Activated CD4-positive, alpha-beta memory T cell treated with anti-CD3 and anti-CD28 coated beads for 36 hours (primary cell): ENCODE measurements at places on chromosomes 2 and 18.
A peak's percentile ranks its signal among the peaks of the same experiment; 100 is the strongest.

- DNase-seq, result no peak
Observed at GRCh38 chr2:159138642-159139182, 147.8 kb downstream of the WDSUB1 start.

- no peak for DNase-seq
Observed at GRCh38 chr2:211477537-211478275, 921.3 kb downstream of the CPS1 start.

DNA sequence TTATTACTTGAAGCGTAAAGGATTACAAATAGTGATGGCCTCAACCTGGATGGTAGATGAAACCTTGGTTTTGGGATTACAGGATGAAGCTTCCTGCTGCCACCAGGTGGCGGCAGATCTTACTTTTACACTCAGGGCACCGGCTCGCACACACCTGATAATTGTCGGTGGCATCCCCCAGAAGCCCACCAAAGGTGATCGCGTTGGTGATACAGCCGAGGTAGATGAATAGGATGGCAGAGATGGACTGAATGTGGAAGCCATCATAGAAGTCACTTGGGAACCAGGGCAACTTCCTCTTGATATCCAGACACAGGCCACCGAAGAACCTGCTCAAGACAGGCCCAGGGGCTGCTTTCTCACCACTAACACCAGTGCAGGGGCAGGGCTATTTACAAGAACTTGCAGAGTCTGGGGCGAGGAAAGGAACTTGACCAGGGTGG is 51.8 kb downstream of the MTHFD2 start:
- DNase-seq, result peak; percentile 67

GRCh38 chr2:112699984-112700667 is 20.7 kb upstream of the NT5DC4 start:
- no peak for DNase-seq

GRCh38 chr2:232835687-232836208 is 34.3 kb upstream of the SNORC start:
- no peak for DNase-seq

DNA sequence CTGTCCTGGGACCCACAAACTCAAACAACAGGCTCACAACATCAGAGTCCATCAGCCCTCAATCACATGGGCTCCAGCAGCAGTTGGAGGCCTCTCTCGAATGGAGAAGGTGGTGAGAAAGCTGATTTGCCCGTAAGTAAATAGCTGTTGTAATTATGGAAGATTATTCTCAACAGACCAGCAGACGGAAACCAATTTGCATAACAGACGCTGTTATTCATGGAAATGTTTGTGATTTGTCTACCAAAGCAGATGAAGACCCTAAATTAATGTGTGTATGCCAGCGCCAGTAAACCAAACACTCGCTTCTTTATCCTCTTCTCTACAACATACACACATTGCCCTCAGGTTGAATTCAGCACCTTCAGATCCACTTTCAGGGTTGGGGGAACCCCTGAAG is 23.4 kb upstream of the GALNT14 start:
- DNase-seq, result no peak

GRCh38 chr2:152584301-152584700 is 133.0 kb downstream of the PRPF40A start:
- DNase-seq, result no peak

GRCh38 chr2:236916651-236917050 is 169.0 kb upstream of the COPS8 start:
- DNase-seq, result no peak

GRCh38 chr2:20350041-20350712 is 467 bp downstream of the PUM2 start:
- DNase-seq, result peak; percentile 74

DNA sequence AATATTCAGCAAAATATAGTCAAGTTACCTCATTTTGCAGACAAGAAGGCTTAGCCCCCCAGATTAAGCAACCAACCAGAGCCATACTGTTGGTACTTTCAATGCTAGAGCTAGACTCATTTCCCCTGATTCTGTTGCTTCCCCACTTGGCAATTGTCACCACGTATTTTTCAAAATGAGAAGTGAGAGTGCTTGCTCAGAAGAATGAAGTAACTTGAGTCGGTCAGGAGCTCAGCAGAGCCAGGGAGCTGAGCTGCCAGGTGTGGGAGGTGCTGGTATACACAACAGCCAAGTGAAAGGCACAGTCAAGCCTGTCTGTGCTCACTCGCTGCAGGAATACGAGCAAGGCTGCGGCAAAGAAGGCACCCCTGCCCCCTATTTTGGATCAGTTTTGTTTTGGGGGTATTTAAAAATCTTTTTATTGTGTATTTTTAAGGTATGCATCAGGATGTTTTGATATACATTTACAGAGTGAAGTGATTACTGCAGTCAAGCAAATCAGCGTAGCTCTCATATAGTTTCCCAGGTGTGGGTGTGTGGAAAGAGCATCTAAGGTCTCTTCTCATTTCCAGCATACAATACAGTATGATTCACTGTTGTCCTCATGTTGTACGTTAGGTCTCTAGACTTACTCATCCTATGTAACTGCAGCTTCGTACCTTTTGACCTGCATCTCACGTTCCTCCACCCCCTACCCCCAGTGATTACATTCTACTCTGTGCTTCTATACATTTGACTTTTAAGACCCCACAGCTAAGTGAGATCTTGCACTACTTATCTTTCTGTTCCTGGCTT is 62.4 kb downstream of the MRPS9 start:
- peak; percentile 26 for DNase-seq

GRCh38 chr2:128817813-128818212 is 499.1 kb upstream of the HS6ST1 start:
- no peak for DNase-seq

- DNase-seq, result no peak
Observed at GRCh38 chr18:911486-911885, 6.8 kb downstream of the ADCYAP1 start.

DNA sequence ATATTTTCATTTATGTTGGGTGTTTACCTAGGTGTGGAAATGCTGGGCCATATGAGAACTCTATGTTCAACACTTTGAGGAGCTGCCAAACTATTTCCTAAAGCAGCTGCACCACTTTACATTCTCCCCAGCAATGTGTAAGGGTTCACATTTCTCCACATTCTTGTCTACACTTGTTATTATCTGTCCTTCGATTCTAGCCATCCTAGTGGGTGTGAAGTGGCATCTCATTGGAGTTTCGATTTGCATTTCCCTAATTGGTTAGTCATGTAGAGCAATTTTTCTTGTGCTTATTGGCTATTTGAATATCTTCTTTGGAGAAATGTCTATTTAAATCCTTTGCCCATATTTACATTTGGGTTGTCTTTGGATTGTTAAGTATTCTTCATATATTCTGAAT is 21.9 kb downstream of the RNF144A start:
- DNase-seq, result no peak

- DNase-seq, result no peak
Observed at GRCh38 chr2:102049756-102050443, 58.1 kb downstream of the IL1R2 start.

DNA sequence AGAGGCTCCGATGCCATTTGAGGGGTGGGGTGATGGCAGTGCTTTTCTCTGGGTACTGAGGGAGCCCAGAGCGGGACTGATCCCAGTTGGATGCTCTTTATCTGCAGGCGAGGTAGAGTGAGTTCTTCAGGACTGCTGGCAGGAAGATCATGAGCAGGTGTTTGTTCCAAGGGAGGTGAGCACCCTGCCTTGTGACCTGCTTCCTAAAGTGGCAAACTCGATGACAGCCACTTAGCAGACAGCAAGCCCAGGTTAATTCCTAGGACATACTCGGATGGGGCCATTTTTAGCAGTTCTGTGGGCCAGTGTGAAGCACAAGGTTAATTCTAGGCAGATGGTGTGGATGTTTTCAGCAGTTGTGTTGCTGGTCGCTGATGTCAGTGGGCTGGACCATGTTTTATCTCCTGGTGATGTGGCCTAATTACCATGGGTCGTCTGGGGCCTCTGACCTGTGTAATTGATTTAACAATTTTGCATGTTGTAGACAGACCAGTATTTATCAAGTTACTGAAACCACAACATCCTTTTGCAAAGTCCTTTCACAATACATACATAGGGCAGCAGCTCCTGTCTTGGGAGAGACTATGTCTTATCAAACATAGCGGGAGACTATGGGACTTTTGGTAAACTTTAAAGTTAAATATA is 4.9 kb downstream of the FKBP1B start:
- no peak for DNase-seq

DNA sequence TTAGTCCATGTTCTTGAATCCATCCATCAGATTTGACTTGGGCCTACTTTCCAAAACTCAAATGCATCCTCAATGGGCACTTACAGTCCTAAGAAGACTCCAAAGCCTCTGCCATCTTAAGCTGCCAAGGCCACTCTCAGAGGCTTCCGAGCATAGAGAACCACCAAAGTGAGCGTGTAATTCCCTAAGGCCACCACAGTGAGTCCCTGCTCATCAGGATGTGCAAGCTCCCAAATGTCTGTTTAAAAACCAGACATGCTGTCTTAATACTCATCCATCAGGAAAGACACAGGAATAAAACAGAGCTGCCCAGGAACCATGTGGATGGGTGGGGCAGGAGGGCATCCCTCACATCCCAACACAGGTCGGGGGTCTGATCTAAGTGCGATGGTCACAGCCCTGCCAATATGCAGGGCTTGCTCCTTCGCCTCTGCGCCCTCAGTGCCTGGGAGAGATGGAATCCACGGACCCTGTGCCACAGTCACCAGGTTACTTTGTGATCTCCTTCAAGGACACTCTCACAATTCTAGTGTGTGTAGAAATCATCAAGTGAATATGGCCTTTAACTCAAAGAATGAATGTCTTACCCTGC is 80.4 kb downstream of the POLR1A start:
- no peak for DNase-seq

- DNase-seq, result no peak
Observed at GRCh38 chr2:202671317-202672035, 36.7 kb downstream of the FAM117B start.

GRCh38 chr2:103327966-103328365 is 566.1 kb downstream of the TMEM182 start:
- DNase-seq, result no peak

GRCh38 chr2:209673811-209674210 is 97.8 kb upstream of the UNC80 start:
- no peak for DNase-seq

- no peak for DNase-seq
Observed at GRCh38 chr2:135825550-135826176, 11.3 kb downstream of the LCT start.

DNA sequence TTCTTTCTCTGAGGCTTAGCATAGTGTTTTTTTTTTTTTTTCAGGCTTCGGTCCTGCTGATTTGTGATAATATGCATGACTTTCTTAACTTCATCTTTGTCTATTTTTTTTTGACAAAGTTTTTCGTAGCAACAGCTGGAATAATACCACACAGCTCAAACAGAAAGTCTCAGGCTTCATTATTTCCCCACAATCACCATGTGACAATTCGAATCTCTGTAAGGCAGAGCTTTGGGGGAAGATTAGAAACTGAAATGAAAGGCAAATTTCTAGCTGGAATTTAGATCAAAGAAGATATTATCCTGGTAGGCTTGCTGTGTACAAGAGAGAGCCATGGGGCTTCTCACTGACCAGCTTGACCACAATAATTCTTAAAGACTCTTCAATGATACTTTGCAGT is 12.2 kb upstream of the CD28 start:
- no peak for DNase-seq

DNA sequence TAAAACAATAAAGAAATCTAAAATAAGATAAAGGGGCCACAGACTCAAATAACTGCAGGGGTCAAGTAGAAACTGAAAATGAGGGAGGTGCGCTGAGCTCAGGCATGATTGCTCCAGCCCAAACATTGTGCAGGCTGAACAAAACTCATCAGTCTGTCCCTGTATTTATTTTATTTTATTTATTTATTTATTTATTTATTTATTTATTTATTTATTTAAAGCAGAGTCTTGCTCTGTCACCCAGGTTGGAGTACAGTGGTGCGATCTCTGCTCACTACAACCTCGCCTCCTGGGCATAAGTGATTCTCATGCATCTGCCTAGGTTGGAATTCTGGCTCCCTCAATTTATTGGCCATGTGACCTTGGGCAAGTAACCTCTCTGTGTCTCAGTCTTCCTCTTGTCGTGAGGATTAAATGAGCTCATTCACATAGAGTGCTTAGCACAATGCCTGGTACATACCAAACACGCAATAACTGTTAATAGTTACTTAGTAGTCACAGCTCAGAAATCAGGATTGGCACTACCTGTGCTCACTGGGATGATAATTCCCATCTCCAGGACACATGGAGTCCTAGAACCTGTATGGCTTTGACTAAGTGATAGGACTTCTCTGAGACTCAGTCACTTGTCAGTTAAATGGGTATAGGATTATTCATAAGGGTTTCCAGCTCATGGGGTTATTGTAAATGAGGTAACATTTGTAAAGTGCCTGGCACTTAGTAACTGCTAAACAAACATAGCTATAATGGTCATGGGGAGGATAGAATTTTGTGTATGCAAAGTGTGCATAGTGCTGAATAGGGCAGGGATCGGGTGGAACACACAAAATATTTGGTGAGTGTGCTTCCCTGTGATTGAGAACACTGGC is 6.0 kb downstream of the SPEG start:
- no peak for DNase-seq

DNA sequence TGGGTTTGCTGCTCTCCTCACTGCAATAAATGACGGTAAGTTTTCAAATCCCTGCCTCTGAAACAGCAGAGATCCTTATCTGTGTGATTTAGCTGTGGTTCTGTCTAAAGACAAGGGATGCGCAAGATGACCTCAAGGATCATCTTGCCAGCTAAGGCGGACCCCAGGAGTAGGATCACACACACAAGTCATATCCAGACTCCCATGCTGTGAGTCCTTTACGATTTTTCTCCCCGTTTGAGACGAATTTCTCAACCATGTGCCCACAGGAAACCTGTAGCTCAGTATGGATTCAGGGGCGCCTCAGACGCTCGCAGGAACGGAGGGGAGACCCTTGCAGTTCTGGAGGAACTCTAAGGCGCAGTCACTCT is 11.1 kb upstream of the DCTN1 start:
- no peak for DNase-seq

DNA sequence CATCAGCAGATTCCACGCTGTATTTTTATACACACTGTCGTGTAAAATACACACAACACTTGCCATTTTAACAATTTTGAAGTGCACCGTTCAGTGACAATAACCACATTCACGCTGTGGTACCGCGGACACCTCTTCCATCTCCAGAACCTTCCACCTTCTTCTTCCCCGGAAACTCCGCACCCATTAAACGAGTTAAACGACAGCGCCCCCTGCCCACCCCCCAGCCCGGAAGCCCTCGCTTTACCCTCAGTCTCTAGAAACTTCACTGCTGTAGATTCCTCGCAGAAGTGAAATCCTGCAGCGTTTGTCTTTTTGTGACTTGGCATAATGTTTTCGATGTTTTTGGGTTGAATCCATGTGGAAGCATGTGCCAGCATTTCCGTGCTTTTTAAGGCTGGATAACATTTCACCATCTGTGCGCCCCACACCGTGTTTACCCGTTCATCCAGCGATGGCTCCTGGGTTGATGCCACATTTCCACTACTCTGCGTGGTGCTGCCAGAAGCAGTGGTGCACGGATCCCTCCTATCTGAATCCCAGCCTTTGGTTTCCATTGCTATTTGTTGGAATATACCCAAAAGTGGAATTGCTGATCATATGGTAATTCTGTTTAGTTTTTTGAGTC is 32.0 kb upstream of the TMEM18 start:
- no peak for DNase-seq

- no peak for DNase-seq
Observed at GRCh38 chr2:241135737-241136136, 13.5 kb downstream of the PASK start.
